A172 (cell line): ENCODE measurements at places on chromosomes 13 and 19. TPM values are rescaled to one million over a fixed set of nuclear protein-coding genes. Genes with fewer than 3 reads are reported as not detected.

GRCh38 chr13:98847780-98848179 lies 95.3 kb upstream of the SLC15A1 start:
- no peak for DNase-seq

GRCh38 chr19:15288146-15288963 lies 44.0 kb downstream of the BRD4 start:
- DNase-seq, result no peak

GRCh38 chr13:95987841-95988240 lies 65.4 kb downstream of the UGGT2 start:
- no peak for DNase-seq

DNA sequence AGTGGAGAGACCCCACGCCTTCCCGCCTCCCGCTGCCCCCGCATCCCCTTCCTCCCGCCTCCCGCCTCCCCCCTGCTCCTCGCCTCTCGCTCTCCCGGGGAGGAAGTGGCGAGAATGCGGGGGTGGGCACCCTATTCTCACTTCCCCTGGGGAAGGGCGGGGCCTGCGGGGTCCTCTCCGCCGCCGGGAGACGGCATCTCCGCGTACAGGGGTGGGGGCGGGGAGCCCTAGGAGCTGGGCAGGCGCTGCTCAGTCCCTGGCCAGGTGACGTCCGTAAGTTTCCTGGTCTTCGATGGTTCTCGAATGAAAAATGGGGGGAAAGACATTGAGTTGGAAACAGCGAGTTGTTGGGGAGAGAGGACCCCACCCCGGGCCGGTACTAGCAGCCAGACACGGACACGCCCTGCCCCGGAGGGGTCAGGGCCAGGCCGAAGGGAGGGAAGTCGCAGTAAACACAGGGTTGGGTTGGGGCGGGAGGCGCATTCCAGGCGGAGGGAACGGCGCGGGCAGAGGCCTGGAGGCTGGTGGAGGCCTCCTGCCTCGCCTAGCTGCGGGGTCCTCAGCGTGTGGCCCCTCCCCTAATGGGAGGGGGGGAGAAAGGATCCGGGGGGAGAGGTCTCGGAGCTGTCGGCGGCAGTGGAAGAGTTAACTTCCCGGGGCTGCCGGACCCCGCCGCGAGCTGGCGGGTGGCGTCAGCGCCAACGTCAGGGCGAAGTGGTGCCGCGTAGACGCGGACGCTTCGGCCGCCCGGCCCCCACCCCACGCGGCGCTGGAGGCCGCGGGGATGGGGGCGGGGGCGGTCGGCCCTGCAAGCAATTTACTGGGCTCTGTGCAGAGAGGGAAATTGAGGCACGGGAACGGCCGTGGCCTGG lies 10.4 kb upstream of the JUND start:
- DNase-seq, result peak; percentile 58

DNA sequence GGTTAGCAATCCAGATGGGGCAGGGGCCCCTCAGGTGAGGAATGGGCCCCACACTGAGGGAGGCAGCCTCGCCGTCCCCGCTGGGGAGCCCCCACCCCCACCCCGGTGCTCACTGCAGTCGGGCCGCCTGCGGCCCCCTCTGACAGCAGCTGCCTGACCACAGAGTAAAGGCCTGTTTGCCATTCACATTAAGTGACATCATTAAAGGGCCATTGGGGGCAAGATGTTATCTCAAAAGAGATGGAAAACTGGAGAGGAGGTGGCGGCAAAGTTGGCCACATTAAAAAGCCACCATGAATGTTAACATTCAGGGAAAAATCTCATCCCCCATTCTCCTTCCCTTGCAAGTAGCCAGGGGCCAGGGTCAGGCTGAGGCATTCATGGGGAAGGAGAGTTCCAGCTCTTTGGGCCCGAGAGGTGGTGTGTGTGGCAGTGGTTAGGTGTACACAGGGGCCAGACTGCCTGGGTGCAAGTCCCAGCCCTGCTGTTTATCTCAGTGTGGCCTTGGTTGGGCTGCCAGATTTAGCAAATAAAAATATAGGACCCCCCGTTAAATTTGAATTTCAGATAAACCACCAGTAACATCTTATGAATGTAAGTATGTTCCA lies 20.9 kb downstream of the VSTM2B start:
- DNase-seq, result no peak

DNA sequence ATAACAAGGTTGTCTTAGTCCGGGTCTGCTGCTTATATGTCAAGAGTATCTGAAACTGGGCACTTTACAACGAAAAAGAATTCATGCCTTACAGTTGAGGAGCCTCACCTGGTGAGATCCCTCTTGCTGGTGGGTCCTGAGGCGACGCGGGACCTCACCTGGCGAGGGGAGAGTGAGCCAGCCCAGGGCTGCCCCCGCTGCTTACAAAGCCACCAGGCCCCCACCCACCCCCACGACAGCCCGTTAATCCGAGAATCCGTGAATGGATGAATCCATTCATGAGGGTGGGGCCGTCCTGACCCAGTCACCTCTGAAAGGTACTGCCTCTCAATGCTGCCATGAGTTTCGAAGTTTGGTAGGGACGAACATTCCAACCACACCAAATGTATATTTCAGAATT lies 54.0 kb upstream of the F7 start:
- no peak for DNase-seq

GRCh38 chr19:16449330-16449961 lies 22.3 kb downstream of the EPS15L1 start:
- DNase-seq, result peak; percentile 63

GRCh38 chr13:42964761-42965161 lies 27.3 kb downstream of the EPSTI1 start:
- DNase-seq, result no peak

PPP1R13L gene
- total RNA-seq, result 19.9 and 27.8 TPM in 2 replicates

CEACAM16 gene
- total RNA-seq, result not detected in 2 replicates

CGB8 gene
- 4.7 and 8.8 TPM in 2 replicates for total RNA-seq

ATXN8OS gene
- not detected in 2 replicates for total RNA-seq

CYP4F12 gene
- 1.3 and 1.6 TPM in 2 replicates for total RNA-seq

HSPB6 gene
- total RNA-seq, result 0.07 and 0.72 TPM in 2 replicates

IL11 gene
- 8.4 and 9.4 TPM in 2 replicates for total RNA-seq

POGLUT2 gene
- total RNA-seq, result 37.4 and 38.8 TPM in 2 replicates
